LNCaP clone FGC (cell line): ENCODE measurements at places on chromosomes 6 and 20.
A peak's percentile ranks its signal among the peaks of the same experiment; 100 is the strongest.

- no peak for DNase-seq
These were observed 87.0 kb upstream of the MAN1A1 start for GRCh38 chr6:119436583-119436982.

GRCh38 chr6:31057426-31058003, 47.2 kb downstream of the MUC22 start:
- no peak for DNase-seq

- peak; percentile 32 for DNase-seq
These were observed 285.2 kb downstream of the FOXC1 start for GRCh38 chr6:1894954-1895353.

DNA sequence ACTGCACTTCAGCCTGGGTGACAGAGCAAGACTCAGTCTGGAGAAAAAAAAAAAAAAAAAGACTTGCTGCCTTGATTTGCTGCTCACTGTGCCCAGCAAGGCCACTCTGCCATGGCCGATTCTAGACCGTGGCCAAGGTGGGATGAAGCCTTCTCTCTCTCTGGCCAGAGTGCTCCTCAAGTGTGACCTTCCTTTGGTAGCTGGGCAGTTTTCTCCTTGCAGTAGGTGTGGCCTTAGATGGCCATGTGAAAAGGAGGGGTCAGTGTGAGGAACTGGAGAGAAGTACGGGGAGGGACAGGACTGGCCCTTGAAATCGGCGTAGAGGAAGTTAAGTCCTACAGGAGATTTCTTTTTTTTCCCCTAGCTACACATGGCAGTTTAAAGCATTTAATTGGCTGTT, 272.0 kb downstream of the ARID1B start:
- no peak for DNase-seq

GRCh38 chr20:33549229-33549999, 59.5 kb downstream of the CBFA2T2 start:
- peak; percentile 58 for DNase-seq
